Stimulated activated naive CD8-positive, alpha-beta T cell treated with anti-CD3 and anti-CD28 coated beads, Interleukin-15, Interleukin-2, amounts not matched to agents 100 U/mL and 50 U/mL, for 24 hours (primary cell): ENCODE measurements at places on chromosomes 13 and 19.

DNA sequence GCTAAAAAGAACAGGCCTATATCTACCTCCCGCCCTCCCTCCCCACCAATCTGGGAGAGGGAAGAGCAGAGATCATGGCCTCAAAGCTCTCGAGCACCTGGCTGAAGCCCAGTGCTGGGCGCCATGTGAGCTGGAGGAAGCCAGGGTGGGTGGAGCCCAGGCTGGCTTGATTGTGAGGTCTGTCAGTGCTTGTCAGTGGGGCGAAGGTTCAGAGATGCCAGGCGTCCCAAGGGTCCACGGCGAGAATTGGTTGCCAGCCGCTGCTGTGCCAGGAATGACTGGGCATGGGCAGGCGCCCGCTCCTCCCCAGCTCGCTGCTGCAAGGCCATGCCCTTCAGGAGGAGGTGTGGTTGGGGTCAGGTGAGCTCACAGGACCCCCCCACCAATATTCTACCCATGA is 11.5 kb downstream of the BEST2 start:
- DNase-seq: no peak

- DNase-seq: no peak
Observed at GRCh38 chr13:77749344-77749880, 51.9 kb downstream of the SLAIN1 start.

DNA sequence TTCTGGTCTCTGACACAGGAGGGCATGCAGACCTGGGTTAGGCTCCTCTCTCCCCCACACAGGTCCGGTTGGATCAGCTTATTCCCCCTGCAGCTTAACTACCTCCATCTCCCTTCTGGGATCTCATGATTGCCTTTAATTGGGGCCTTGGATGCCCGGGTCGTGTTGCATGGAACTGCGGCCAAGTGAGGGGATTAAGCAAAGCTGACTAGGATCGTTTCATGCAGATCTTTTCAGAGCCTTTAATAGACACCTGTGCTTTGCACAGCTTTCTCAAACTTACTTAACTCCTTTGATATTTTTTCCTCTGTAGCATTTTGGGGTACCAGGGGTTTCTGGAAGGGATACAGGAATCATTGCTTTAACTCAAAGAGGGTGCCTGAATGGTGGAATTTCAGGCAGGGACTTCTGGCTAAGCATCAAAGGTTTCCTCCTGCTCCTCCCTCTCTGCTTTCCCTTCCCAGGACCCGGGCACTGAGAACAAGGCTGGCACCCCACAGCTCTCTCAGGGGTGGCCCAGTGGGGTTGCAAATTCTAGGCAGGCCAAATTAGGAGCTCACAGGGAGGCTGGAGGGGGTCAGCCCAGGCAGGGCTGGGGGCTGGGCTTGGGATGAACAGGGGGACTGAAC is 477 bp downstream of the NFILZ start:
- no peak for DNase-seq

GRCh38 chr19:17706750-17707181 is 12.5 kb upstream of the MAP1S start:
- DNase-seq: no peak

- DNase-seq: no peak
Observed at GRCh38 chr13:50015258-50015657, at the start of gene KCNRG. Gene KCNRG, plus strand, starts transcription at chr13:50015444. Its CDS starts 50 bp downstream, at chr13:50015494.

- peak; percentile 72 for DNase-seq
Observed at GRCh38 chr19:14375055-14375581, 6.1 kb upstream of the ADGRE5 start.

GRCh38 chr19:41774515-41774980 is 19.2 kb downstream of the CEACAM6 start:
- DNase-seq: peak; percentile 39

DNA sequence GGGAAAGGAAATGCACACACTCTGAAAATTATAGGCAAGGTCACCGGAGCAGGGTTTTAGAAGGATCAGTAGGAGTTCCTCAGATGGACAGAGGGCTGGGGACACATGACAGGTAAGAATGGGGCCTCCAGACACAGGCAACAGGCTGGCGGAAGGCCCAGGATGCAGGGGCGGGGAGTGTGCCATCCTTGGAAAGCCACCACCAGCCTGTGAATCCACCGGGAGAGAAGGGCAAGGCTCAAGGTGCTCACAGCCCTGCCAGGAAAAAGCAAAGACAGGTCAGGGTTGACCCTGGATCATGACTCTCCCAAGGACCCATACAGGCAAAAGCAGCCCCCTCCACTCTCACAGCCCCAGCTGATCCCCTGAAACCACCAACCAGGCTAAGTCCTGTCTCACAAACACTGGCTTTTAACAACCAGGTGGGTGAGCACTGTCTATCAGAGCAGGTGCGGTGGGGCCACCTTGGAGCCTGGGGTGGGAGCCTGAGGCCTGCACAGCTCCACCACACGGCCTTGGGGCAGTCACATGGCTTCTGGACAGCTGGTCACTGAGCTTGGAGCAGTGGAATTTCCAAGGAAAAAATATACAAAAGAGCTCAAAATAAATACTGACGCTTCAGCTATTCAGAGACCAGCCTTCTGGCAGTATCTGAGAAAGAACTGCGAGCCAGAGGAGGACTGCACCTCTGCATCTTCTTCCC is 35.2 kb upstream of the ISYNA1 start:
- DNase-seq: no peak

- no peak for DNase-seq
Observed at GRCh38 chr13:79245937-79246577, 160.0 kb downstream of the RBM26 start.

- DNase-seq: no peak
Observed at GRCh38 chr19:16461630-16462051, 10.1 kb downstream of the EPS15L1 start.

GRCh38 chr19:50854636-50855410 is at the start of gene KLK3:
Gene KLK3, plus strand, starts transcription at chr19:50854915. Its CDS starts 41 bp downstream, at chr19:50854956.
- no peak for DNase-seq

DNA sequence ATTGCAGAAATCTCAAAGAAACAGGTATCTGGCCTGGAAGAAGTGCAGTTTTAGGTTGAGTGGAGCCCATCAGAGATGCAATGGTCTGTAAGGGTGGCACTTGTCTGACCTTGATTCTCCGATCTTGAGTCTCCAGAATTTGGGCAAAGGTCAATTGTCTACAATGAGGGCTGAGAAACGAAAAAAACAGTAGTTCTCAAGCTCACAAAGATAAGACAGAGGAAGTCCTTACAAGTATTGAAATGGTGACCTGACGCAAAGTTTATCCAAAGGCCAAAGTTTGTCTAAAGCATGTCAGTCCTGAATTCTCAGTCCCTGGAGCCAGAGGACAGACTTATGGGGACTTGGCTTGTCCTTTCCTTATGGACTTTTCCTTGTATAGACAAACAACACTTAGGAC is 40.3 kb downstream of the CYSLTR2 start:
- no peak for DNase-seq

DNA sequence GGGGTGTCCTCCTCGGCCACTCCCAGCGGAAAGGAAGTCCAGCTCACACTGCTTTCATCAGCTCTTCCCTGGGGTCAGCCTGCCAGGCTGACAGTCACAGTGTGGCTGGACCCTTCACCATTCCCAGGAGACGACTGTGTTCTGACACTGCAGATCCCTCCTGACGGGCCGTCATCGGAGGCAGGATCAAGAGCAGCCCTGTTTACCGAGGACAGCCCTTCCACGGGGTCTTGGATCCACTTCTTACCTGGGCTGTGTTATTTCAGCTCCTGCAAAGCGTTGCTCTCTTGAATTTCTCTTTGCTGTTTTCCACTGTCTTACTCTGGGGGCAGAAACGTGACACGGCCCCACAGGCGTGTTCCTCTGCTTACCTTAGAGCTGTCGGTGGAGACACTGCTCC is 149.9 kb upstream of the SOX1 start:
- no peak for DNase-seq

DNA sequence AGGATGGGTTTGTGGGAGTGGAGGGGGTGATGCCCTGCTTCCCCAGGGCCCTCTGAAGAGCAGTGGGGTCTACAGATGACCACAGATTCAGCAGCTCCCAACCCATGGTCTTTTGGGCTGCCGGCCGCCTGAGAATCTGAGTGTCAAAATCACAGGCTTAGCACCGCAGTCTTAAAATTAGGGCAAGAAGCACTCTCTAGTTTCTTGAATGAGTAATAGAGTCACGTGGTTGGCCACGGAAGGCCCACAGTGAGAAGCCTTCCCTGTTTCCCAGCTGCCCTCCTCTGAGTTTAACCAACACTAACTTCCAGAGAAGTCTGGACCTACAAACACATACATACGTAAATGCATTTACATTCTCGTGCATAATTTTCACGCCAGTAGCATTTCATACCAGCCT is 5.2 kb downstream of the PRMT1 start:
- DNase-seq: no peak

- DNase-seq: no peak
Observed at GRCh38 chr13:22700246-22700887, 480.4 kb upstream of the SGCG start.

DNA sequence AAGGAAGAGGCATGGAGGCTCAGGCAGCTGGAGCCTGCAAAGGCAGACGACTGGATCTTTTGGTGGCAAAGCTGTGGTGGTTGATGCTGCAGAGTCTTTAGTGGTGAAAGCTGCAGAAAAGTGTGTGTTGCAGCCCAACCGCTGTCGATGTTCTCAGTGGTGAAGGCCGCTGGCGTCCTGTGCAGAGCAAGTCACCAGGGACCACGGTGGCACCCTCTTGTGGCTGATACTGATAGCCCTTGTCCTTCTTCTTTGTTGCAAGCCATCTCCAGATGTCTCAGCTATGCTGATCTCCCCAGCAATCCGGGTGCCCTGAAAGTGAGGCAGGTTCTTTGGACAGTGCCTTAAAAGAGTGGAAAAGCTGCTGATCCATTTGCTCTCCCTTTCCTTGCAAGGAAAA is 610.9 kb upstream of the PCDH9 start:
- DNase-seq: no peak

DNA sequence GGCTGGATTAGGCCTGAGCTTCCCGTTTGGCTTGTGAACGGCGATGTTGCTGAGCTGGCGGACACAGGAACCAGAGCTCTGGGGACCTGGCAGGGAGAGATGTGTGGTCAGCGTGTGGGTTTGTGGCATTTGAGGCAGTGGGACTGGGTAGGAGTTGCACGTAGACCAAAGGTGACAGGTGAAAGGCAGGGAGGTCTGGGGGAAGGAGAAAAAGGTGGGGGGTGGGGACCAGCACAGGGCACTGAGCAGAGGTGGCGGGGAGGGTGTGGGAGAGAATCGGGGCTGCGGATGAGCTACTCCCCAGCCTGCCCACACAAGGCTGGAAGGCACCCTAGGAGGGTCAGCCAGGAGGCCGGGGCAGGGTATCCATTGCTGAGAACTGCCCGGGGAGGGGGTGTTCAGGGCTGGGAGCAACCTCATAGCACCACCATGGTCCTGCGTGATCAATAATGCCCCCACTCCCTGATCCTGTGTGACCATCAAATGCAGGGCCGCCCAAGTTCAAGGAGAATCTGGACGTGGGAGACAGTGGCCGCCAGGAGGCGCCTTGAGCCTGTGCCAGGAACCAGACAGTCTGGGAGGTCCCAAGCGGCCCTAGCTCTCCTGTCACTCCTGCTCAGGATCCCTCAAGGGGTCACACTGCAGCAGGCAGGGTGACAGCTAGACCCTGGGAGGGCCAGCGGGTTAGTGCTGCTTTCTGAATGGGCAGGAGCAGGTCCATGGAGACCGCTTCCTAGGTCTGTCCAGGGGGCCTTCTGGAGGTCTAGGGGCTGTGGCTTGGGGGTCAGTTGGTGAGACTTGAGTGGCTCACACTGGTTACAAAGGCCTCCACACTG is 12.8 kb upstream of the SELENOW start:
- DNase-seq: peak; percentile 57

- DNase-seq: no peak
Observed at GRCh38 chr19:17326595-17326966, 8.1 kb downstream of the ANO8 start.

GRCh38 chr13:71448080-71448630 is 418.8 kb downstream of the DACH1 start:
- no peak for DNase-seq

GRCh38 chr19:3275583-3276340 is 51.3 kb downstream of the CELF5 start:
- DNase-seq: peak; percentile 95

GRCh38 chr13:99984461-99985240 is 3.1 kb downstream of the ZIC2 start:
- no peak for DNase-seq

- DNase-seq: no peak
Observed at GRCh38 chr19:23254141-23254910, 4.1 kb upstream of the ZNF724 start.

- DNase-seq: no peak
Observed at GRCh38 chr19:21604951-21605476, 99.6 kb downstream of the ZNF429 start.
